Suppressor macrophage (primary cell): ENCODE measurements at places on chromosomes 13 and 19.

DNA sequence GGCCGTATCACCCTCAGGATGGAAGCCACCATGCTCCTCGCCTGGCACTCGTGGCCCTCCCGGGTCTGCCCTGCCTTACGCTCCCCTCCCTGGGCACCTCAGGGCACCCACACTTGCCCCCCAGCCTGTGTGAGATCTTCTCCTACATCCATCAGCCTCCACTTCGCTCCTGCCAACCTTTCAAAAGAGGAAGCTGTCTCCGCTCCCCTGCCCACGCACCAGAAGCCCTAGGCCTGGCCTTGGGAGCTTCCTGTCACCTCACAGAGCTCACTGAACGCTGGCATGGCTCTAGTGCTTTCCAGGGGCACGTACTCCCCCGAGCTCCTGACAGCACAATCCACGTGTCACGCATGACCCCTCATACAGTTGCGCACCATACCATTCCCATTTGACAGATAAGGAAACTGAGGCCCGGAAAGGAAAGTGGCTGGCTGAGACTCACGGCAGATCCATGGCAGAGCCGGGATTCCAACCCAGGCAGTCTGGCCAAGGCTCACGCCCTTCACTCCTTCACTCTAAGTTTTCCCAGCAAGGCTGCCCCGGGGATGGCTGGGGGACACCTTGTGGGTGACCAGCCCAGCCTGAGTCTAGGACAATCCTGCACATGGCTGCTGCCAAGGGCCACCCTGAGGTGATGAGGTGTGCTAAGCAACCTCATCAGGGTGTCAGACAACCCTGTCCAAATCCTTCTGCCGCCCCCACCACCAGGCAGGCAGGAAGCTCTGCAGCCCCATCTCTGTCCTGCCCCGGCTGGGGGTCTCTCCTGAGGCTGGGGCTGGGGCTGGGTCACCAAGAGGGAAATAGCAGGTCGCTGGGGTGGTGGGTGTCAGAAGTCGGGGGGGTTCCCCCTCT, 19.3 kb downstream of the PPP1R12C start:
- DNase-seq: peak; percentile 93

GRCh38 chr13:79866436-79866835, 385.5 kb downstream of the NDFIP2 start:
- no peak for DNase-seq

GRCh38 chr19:30719999-30720345, 347.8 kb downstream of the ZNF536 start:
- DNase-seq: no peak

GRCh38 chr19:14412324-14412995, 6.7 kb downstream of the DDX39A start:
- no peak for DNase-seq

- peak; percentile 89 for DNase-seq
Observed at GRCh38 chr19:18379803-18380747, 5.9 kb upstream of the GDF15 start.

DNA sequence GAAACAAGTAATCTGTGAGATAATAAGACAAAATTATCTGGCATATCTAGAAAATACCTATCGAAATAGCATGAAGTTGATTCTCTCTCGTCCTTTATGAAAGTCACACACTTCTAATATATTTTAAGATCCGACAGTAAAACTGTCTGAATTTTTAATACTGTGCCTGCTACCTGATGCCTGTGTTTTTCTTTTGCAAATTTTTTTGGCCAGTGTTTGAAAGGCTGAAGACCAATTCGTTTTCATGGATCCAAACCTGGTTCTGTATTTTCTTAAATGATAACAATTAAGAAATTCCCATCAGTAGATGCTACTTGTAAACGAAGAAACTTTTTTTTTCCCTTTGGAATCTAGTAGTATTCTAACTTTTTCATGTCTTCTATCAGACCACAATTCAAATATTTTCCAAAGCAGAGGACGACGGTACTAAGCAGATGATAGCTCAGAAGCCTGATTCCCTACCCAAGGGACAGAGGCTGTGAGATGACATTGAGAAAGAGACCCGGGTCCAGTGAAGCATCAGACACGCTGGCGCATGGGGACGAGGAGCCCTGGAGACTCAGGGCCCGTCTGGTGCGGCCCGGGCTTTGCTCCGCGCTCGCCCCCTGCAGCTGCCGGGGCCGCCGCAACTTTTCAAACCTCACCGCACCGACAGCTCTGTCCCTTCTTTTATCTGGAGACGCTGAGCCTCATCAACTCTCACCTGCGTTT, 49.5 kb upstream of the PABPC3 start:
- DNase-seq: no peak

GRCh38 chr13:77776704-77777103, 79.2 kb downstream of the SLAIN1 start:
- no peak for DNase-seq

- DNase-seq: no peak
Observed at GRCh38 chr19:38870612-38871011, 7.5 kb downstream of the RINL start.

GRCh38 chr13:39913928-39914327, 258.5 kb downstream of the COG6 start:
- no peak for DNase-seq

- DNase-seq: no peak
Observed at GRCh38 chr13:50608370-50608769, 235.1 kb downstream of the DLEU7 start.

DNA sequence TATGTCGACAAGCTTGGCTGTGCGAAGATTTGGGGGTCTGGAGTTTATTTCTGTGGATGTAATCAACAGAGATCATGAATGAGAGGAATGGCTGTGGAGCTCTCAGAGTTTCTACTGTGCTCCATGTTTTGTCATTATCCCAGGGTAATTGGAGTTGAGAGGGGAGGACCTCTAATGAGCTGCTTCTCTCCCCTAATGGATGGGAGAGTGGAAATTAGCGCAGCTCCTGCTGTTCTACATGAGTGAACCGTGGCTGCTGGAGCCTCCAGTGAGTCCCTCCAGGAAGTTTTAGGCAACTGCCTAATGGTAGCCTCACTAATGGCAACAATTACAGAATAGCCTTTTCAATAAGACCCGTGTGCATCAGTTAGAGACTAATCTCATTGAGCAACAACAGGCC, 31.3 kb upstream of the FGF9 start:
- no peak for DNase-seq

DNA sequence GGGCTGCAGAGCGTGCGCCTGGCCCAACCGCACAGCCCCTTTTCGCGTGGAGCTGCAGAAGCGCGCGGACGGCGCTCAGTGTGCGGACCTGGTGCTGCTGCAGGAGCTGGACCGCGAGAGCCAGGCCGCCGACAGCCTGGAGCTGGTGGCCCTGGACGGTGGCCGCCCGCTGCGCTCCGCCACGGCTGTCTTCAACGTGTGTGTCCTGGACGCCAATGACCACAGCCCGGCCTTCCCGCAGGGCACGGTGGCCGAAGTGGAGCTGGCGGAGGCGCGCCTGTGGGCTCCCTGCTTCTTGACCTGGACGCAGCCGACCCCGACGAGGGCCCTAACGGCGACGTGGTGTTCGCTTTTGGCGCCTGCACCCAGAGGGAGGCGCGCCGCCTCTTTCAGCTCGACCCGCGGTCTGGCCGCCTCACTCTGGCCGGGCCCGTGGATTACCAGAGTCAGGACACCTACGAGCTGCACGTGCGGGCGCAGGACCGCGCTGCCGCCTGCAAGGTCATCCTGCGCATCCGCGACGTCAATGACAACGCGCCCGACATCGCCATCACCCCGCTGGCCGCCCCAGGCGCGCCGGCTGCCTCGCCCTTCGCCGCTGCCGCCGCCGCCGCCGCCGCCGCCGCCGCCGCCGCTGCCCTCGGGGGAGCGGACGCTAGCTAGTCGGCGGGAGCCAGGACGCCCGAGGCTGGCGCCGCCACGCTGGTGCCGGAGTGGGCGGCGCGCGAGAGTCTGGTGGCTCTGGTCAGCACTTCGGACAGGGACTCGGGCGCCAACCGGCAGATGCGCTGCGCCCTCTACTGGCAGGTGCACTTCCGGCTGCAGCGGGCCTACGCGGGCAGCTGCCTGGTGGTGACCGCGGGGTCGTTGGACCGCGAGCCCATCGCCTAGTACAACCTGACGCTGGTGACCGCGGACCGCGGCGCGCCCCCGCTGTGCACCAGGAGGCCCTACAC, 172.2 kb downstream of the OLFM4 start:
- DNase-seq: peak; percentile 61

GRCh38 chr13:102901056-102901455, 55.2 kb downstream of the ERCC5 start:
- no peak for DNase-seq

- peak; percentile 98 for DNase-seq
Observed at GRCh38 chr19:1239796-1240737, 1.5 kb upstream of the ATP5F1D start.

GRCh38 chr19:8245869-8246835, 37.0 kb downstream of the CERS4 start:
- DNase-seq: no peak

- DNase-seq: no peak
Observed at GRCh38 chr19:41904118-41904870, 21.3 kb downstream of the ARHGEF1 start.

DNA sequence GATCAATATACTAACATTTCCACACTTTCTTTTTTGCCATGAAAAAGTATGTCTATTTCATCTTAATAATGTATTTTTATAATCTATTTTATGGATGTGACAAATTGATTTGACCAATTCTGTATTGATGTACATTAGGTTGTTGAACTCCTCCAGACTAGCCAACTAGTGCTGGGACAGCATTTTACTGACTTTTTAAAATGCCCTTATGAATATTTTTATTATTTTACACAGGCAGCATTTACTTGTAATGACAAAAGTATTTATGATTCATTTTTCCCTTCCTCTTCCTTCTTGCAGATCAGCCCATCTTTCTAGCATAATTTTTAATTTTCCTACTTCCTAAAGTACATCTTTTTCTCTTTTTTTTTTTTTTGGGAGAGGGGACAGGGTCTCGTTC, 918 bp upstream of the FUZ start:
- DNase-seq: no peak

DNA sequence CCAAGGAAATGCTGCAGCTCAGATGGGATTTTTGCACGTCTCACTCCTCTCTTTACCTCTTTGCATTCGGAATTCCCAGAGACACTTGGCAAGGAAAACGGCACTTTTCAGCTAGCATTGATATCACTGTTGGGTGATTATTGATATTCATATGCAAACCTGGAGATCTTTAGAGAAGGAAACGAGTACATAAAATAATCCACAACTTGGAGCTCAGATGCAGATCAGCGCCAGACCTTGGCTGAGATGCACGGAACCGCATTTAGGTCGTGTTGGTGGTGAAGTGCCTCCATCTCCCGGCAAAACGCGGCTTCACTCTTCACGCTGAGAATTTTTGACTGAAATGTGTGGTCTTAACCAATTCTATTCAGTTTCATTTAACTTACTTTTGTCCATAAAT, 77.2 kb upstream of the ARHGEF7 start:
- no peak for DNase-seq

DNA sequence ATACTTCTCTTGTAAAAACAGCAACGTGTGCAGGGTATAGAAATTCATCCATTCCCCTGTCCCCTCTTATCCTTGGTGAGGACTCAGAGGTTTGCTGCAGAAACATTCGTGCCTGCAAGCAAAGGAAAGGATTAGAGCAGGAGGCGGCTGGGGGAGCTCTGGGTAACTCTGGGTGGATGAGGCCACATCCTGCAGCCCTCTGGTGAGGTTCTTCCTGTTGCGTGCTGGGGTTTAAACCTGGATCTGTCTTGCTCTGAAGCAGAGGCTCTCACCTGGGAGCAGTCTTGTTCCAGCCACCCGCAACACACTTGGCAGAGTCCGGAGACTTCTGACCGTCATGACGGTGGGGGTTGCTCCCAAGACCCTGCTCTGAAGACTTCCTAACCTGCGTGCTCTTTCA, 69.2 kb downstream of the ATP11A start:
- no peak for DNase-seq

GRCh38 chr13:62280590-62280989, 864.9 kb upstream of the PCDH20 start:
- DNase-seq: no peak

- DNase-seq: no peak
Observed at GRCh38 chr13:113423520-113424163, 29.6 kb downstream of the ADPRHL1 start.

GRCh38 chr19:7307590-7308218, 13.5 kb upstream of the INSR start:
- no peak for DNase-seq

- DNase-seq: no peak
Observed at GRCh38 chr19:49883094-49883493, 5.6 kb downstream of the TBC1D17 start.

DNA sequence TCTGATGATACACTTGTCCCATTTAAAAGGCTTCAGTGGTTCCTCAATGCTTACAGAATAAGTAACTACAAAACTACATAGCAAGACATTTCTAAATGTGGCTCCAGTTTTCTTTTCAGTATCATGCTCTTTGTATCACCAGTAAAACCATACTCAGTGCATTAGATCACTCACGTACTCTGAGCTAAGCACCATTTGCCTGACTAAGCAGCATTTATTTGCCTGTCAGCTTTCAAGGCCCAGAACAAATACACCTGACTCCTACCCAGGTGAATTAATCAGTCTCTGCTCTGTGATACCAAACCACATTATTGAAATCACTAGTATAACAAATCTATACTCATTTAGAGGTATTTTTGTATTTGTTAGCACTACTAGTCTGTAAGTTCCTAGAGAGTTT, 47.4 kb upstream of the PCDH20 start:
- no peak for DNase-seq

- DNase-seq: no peak
Observed at GRCh38 chr19:52786078-52786463, 520 bp downstream of the ZNF600 start.

DNA sequence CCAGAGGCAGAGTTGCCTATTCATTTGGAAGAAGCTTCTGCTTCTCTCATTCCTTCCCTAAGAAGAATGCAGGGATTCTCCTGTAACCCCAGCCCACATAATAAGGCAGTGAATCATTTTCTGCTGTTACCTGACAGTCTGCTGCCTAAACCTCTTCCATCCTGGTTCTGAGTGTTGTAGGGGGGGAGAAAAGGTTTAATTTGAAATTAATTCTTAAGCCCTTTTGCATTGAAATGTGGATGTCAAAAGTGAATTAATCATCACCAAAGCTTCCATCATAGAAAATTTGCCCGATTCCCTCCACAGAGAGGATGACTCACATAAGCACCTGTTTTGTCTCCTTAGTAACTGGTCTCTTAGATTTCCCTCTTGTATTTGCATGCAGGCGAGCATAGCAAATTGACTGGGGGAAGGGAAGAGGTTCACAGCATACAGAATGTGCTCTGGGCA, 146.7 kb upstream of the FNDC3A start:
- no peak for DNase-seq

GRCh38 chr13:48748681-48749080, 95.0 kb downstream of the CYSLTR2 start:
- peak; percentile 24 for DNase-seq

GRCh38 chr19:35992907-35993765, 1.9 kb upstream of the SDHAF1 start:
- peak; percentile 17 for DNase-seq
